ENCODE measurements at places on chromosomes 5 and 9.
A peak's percentile ranks its signal among the peaks of the same experiment; 100 is the strongest.

GRCh38 chr5:11037941-11038340 lies 276.9 kb upstream of the DAP start:
- no peaks in the 10 kb centered on the region for H3K27me3 ChIP-seq
- DNase-seq: no peak
- H3K4me3 ChIP-seq: no peak overlapping the region
- no peaks in the 10 kb centered on the region for H3K4me1 ChIP-seq
- no peak overlapping the region for H3K27ac ChIP-seq
- H3K36me3 ChIP-seq: no peaks in the 10 kb centered on the region

DNA sequence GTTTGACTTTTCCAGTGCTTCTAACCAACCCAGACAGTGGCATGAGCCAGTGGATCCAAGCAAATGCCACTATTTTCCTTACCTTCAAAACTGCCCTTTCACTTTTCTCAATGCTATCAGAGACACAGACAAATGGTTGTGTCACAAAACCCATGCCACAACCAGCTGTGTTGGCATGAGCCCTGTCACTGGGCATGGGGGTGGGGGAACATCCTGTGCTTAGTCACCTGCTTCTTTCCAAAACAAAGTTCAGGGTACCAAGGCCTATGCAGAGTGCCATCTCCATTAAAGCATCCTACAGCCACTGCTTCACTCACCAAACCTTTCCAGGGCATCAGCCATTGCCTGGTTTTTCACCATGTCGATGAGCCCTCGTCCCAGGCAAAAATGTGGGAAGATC lies 30.1 kb downstream of the NIPSNAP3B start:
- H3K27ac ChIP-seq: no peak overlapping the region
- H3K4me3 ChIP-seq: no peak overlapping the region
- H3K27me3 ChIP-seq: no peaks in the 10 kb centered on the region
- peaks cover 99% of the 10 kb centered on the region for H3K36me3 ChIP-seq
- DNase-seq: no peak

GRCh38 chr9:105842023-105842644 lies 147.8 kb downstream of the TMEM38B start:
- H3K4me1 ChIP-seq: no peaks in the 10 kb centered on the region
- H3K4me3 ChIP-seq: no peak overlapping the region
- peak; percentile 44 for DNase-seq
- H3K27me3 ChIP-seq: peaks cover 4% of the 10 kb centered on the region
- no peaks in the 10 kb centered on the region for H3K36me3 ChIP-seq

GRCh38 chr5:100518377-100518776 lies 16.8 kb upstream of the FAM174A start:
- no peak overlapping the region for H3K4me3 ChIP-seq
- H3K27ac ChIP-seq: no peak overlapping the region

GRCh38 chr9:37923118-37923795 lies 19.3 kb upstream of the SLC25A51 start:
- peaks cover 47% of the 10 kb centered on the region for H3K4me1 ChIP-seq
- no peak overlapping the region for H3K4me3 ChIP-seq
- no peaks in the 10 kb centered on the region for H3K27me3 ChIP-seq
- no peak for DNase-seq
- H3K36me3 ChIP-seq: peaks cover 20% of the 10 kb centered on the region
- H3K27ac ChIP-seq: peak overlapping the region; percentile 6

GRCh38 chr5:140551872-140552271 lies 4.4 kb downstream of the EIF4EBP3 start:
- H3K4me3 ChIP-seq: no peak overlapping the region
- H3K27me3 ChIP-seq: no peaks in the 10 kb centered on the region
- no peak for DNase-seq
- peaks cover 50% of the 10 kb centered on the region for H3K36me3 ChIP-seq

GRCh38 chr5:7714119-7714518 lies 136.8 kb downstream of the CFAP90 start:
- no peaks in the 10 kb centered on the region for H3K27me3 ChIP-seq
- H3K27ac ChIP-seq: no peak overlapping the region
- H3K4me3 ChIP-seq: no peak overlapping the region
- no peaks in the 10 kb centered on the region for H3K36me3 ChIP-seq
- H3K4me1 ChIP-seq: peaks cover 7% of the 10 kb centered on the region
- DNase-seq: peak; percentile 22

DNA sequence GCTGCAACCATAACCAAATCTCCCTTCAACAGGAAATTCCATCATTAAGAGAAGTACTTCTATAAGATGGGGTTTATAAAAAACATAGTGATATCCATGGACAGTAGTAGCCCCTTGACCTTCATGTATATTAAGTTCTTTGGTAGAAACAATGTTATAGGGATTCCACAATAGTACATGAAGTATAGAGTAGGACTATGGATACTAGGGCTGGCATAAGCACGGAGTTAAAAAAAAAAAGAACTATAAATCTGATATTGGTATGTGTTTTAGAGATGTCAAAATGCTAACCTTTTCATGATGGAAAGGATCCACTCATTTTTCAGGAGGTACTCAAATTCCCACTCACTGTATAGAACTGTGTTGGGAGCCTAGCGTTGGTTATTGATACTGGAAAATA lies 337.6 kb downstream of the FGF10 start:
- no peaks in the 10 kb centered on the region for H3K4me1 ChIP-seq
- no peak overlapping the region for H3K27ac ChIP-seq
- no peak for DNase-seq
- no peak overlapping the region for H3K4me3 ChIP-seq

DNA sequence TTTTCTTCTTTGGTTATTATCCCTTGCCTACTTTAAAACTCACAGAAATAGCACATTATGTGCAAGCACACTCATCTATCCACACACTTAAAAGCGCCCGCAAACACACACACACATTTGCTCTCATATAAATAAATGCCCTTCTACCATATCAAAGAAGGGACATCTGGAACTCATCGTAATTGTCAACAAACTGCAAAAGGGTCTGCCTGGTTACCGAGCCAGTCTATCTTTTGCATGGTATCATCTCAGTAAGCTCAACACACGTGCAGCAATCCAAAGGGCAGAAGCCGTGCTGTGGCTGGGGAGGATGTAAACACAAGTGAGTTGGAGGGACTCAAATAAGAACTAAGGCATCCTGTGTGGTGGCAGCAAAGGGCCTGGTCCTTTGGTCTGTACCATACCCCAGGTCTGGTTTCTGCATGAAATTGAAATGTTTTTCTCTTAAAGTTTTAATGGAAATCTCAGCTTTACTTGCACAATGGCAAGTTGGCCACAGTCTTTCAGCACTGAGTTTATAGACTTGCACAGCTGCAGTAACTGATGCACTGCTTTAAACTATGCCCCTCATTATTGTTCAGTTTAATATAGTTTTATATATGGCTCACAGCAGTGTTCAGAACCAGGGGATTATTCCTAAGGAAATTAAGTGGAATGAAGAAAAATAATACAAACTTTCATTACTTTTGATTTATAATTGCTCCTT lies 331.0 kb downstream of the ADAMTS6 start:
- H3K27ac ChIP-seq: no peak overlapping the region
- DNase-seq: peak; percentile 38
- H3K27me3 ChIP-seq: no peaks in the 10 kb centered on the region
- H3K4me1 ChIP-seq: no peaks in the 10 kb centered on the region

DNA sequence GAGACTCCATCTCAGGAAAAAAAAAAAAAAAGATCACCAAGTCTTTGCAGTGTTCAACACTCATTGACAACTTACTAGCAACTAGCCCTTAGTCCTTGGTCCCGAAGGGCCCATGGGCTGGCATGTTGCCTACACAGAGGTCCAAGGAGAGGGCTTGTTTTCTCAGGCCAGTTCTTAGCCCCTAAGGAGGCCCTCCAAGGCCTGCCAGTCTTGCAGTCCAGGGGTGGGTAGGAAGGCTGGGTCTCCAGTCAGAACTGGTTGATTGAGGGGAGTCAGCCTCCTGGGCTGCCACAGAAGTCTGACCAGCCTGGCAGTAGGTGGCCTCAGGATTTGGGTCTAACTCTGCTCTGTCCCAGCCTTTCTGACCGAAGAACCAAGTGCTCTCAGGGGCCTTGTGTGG lies 32.7 kb downstream of the IER5L start:
- H3K4me1 ChIP-seq: peaks cover 72% of the 10 kb centered on the region
- H3K4me3 ChIP-seq: peak overlapping the region; percentile 33
- peak; percentile 40 for DNase-seq
- no peaks in the 10 kb centered on the region for H3K27me3 ChIP-seq
- peaks cover 37% of the 10 kb centered on the region for H3K36me3 ChIP-seq

- H3K27me3 ChIP-seq: no peaks in the 10 kb centered on the region
- H3K4me1 ChIP-seq: peaks cover 1% of the 10 kb centered on the region
- no peak for DNase-seq
- H3K4me3 ChIP-seq: no peak overlapping the region
Observed at GRCh38 chr9:110276781-110277180, 20.5 kb upstream of the TXN start.

DNA sequence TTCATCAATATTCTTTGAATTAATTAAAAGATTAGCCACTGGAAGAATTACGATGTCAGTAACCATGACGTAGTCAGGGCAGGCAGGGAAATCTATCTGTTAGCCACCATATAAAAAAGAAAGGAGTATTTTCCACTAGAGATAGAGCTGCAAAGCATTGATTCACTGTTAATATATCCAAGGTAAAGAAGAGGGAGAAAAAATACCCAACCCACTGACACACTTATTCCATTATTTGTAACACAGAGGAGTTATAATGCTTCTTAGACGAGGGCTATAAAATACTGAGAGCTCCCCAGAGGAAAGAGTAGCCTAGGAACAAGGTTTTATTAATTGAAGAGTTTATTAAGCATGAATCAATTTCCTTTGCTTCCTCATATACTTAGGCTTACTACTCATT lies 382.2 kb upstream of the CDH6 start:
- H3K27ac ChIP-seq: no peak overlapping the region
- H3K36me3 ChIP-seq: no peaks in the 10 kb centered on the region
- H3K4me1 ChIP-seq: no peaks in the 10 kb centered on the region
- no peak for DNase-seq

- no peak overlapping the region for H3K4me3 ChIP-seq
- H3K36me3 ChIP-seq: no peaks in the 10 kb centered on the region
- H3K4me1 ChIP-seq: no peaks in the 10 kb centered on the region
- H3K27ac ChIP-seq: no peak overlapping the region
- no peak for DNase-seq
- H3K27me3 ChIP-seq: no peaks in the 10 kb centered on the region
Observed at GRCh38 chr5:91898019-91898418, 514.9 kb upstream of the ARRDC3 start.

- no peak overlapping the region for H3K27ac ChIP-seq
- no peak overlapping the region for H3K4me3 ChIP-seq
- peak; percentile 70 for DNase-seq
- H3K4me1 ChIP-seq: peaks cover 1% of the 10 kb centered on the region
Observed at GRCh38 chr9:13284011-13284410, 4.5 kb upstream of the MPDZ start.

- no peaks in the 10 kb centered on the region for H3K4me1 ChIP-seq
- no peak for DNase-seq
- no peak overlapping the region for H3K4me3 ChIP-seq
- H3K27me3 ChIP-seq: no peaks in the 10 kb centered on the region
Observed at GRCh38 chr5:80177236-80177635, 78.6 kb downstream of the SERINC5 start.

- peaks cover 2% of the 10 kb centered on the region for H3K4me1 ChIP-seq
- H3K36me3 ChIP-seq: no peaks in the 10 kb centered on the region
- H3K27ac ChIP-seq: no peak overlapping the region
- no peak for DNase-seq
Observed at GRCh38 chr9:2234371-2234893, 219.3 kb downstream of the SMARCA2 start.

GRCh38 chr5:107269678-107270077 lies 401.1 kb downstream of the EFNA5 start:
- H3K36me3 ChIP-seq: no peaks in the 10 kb centered on the region
- DNase-seq: no peak
- H3K4me1 ChIP-seq: no peaks in the 10 kb centered on the region
- no peak overlapping the region for H3K4me3 ChIP-seq

DNA sequence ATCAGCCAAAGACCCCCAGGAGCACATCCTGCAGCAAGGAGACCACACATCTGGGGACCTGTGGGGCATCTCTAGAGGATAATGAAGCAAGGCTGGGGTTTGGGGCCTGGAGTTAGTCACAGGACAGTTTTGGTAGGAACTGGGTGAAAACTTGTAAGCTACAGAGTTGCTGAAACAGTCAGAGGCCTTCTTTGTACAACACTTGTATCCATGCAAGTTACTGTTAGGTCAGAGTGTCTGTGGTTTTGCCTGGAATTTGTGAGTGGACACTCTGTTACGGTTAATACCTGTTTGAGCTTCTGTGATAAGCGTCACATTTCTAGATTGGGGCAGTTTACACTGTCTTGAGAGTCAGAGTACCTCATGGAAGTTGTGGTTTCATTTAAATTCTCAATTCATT lies 22.6 kb upstream of the ASPN start:
- no peaks in the 10 kb centered on the region for H3K36me3 ChIP-seq
- H3K27ac ChIP-seq: no peak overlapping the region
- DNase-seq: no peak
- H3K4me3 ChIP-seq: no peak overlapping the region

Measured in mesenchymal stem cell (in vitro differentiated cells and primary cell).